ENCODE measurements at places on chromosomes 4 and X.

DNA sequence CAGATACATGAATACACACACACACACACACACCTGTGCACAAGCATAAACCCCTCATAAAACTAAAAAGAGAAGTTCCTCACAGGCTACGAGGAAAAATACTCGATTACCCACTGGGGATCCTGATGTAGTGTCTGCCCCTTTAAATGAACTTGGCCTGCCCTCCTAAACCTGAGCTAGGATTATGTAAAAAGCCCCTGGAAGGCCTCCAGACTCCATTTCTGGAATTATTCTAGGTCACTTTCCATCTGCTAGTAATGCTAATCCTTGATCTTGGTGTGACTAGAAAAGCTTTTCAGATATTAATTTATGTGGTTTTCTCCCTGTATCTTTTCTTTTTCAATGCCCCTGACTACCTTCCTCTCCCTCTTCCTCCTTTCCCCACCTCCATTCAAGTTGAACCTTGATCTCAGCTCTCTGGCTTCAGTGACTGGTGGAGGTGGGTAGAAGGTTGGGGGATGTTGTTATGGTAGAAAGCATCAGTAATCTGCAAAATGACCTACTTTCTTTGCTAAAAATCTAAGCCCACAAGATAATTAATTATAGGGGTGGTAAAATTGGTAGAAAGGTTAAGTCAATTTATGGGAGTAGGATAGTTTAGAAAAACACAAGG lies 25.5 kb upstream of the ZNF330 start:
- no peak for DNase-seq

DNA sequence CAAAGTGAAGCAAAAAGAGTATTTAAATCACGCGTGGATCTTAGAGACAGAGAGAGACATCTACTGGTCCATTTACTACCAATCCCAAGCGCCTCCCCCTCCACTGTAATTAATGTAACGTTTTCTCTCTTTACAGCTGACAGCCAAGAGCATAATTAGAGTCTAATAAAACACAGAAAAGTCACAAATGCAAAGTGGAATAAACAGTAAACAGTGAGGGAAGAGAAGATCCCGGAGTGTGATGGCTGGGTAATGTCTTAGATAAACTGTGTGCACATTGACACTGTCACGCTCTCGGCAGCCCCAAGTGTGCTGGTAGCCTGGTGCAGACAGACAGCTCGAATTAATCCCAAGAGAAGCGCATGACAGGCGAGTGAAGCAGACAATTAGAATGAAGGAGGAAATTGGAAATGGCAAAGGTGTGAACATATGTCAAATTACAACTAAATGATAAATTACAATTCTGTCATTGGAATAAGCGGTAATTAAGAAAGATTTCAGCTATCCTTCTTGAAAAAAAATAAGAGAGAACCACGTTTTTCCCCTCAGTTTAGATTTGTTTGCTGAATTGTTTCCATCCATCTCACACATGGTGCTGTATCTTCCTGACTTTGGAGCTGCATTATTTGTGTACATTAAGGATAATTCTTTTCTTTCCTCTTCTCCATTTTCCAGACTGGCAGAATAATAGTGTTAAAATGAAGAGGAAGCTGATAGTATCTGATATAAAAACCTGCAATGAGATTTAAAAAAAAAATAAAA lies 100.1 kb downstream of the CXXC4 start:
- no peak for DNase-seq

DNA sequence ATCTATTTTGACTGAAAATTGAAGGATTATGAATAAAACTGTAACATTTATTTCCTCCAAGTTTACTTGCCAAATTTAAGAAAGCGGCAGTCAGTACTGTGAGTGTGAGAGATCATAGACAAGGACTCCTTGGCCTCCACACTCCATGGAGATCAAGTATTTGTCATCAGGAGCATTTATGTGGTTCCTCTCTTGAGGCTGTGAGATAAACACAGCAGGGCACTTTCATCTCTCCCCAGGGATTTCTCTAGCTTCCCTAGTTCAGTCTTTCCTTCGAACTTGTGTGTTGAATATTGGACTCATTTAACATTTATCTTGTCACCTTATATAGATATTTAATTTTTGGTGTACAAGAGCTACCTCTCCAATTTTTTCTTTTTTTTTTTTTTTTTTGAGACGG lies 40.8 kb downstream of the PDE5A start:
- DNase-seq: no peak

- no peak for DNase-seq
Observed at GRCh38 chr4:105225500-105225899, 78.8 kb downstream of the TET2 start.

DNA sequence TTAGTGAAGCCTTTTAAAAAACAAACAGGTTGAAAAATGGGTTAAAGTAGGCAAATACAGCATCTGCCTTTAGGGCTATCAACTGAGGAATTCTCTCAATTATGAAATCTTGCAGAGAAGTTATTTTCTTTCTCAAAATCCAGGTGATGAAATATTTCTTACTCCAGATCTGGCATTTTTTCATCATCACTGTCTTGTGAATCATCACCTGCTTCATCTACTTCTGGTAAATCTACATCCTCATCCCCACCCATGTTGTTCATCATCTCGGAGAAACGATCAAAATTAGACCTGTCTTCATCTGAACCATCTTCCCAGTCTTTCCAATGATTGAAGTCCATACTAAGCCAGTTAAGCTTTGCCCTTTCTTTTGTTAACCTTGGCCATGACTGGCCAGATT lies 33.3 kb upstream of the HPF1 start:
- DNase-seq: no peak

- no peak for DNase-seq
Observed at GRCh38 chrX:43881410-43882293, 598 bp downstream of the MAOB start.

DNA sequence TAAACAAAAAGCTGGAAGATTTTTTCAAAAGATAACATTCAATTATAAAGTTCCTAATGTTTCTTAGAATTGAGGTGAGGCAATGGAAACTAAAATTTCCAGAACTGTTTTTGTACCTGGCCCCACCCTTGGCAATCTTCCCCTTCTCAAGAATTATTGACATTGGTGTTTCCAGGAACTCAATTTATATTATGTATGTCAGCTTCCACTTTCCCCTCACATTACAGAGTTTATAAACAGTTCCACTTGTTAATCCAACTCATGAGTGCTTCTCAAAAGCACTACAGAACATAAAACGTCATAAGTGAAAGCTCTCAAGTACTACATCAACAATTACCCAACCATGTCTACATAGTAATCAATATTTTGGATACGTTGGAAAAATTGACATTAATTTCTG lies 107.4 kb downstream of the FAM13A start:
- DNase-seq: no peak

DNA sequence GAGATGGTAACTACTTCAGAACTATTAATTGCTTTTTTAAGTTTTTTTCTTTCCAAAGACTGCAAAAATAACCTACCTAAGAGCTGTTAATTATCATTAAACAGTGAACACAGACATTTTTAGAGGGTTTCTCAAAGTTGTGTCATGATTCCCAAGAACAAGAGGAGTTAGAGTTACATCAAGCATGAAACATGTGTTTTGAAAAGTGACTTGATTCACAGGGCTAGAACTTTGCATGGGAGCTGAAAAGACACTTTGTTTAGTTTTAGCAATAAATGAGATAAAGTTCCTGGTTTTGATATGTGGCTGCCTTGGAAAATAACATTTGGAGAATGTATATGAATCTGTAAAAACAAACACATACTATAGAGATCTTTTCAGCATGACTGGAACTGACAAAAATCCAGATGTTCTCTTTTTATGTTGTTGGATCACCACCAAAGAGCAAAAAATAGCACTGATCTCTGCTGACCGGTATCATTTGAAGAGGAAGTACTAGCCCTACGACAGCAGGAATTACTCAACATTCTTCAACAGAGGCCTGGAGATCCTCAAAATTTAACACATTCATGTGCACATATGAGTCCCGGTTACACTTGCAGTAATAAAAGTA lies 173.0 kb upstream of the PCDH18 start:
- DNase-seq: no peak

DNA sequence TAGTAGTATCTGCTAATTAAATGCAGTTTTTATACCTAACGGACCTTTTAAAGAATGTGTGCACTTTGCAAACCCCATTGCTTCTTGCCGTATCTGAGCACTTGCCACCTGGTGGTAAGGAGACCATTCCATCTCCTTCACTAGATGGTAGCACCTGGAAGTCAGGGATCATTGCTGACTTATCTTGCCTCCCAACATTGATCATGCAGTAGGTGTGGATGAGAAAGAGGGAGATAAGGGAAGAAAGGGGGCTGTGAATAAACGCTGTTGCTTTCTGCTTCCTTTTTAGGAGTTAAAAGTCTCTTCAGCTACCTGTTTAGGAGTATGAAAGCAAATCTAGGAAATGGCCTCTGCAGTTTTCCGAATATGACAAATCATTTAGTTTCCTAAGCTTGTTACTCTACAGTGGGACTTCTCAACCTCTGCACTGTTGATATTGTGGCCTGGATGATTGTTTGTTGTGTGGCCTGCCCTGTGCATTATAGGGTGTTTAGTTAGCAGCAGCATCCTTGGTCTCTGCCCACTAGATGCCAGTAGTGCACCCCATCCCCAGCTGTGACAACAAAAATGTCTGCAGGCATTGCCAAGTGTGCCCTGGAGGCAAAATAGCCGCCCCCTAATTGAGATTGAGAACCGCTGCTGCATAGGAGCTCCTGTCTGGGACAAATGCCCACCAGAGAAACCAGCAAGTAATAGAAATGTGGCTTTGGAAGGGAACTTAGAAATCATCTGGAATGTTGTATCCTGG lies 38.8 kb downstream of the GAB1 start:
- no peak for DNase-seq

GRCh38 chr4:53591372-53591892 lies at the start of gene LNX1:
LNX1 (minus strand) TSS chr4:53591486; CDS start chr4:53574002, 17,484 bp downstream.
- DNase-seq: no peak

DNA sequence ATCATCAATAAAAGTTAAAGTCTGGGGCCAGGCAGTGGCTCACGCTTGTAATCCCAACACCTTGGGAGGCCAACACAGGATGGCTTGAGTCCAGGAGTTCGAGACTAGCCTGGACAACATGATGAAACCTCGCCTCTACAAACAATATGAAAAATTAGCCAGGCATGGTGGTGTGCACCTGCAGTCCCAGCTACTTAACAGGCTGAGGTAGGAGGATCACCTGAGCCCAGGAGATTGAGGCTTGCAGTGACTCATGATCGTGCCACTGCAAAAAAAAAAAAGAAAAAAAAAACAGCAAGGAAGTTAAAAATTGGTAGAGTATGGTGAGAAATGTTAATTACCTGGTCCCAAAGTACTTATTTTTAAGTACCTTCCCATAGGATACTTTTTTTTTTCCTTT lies 27.5 kb downstream of the FBXW7 start:
- no peak for DNase-seq

DNA sequence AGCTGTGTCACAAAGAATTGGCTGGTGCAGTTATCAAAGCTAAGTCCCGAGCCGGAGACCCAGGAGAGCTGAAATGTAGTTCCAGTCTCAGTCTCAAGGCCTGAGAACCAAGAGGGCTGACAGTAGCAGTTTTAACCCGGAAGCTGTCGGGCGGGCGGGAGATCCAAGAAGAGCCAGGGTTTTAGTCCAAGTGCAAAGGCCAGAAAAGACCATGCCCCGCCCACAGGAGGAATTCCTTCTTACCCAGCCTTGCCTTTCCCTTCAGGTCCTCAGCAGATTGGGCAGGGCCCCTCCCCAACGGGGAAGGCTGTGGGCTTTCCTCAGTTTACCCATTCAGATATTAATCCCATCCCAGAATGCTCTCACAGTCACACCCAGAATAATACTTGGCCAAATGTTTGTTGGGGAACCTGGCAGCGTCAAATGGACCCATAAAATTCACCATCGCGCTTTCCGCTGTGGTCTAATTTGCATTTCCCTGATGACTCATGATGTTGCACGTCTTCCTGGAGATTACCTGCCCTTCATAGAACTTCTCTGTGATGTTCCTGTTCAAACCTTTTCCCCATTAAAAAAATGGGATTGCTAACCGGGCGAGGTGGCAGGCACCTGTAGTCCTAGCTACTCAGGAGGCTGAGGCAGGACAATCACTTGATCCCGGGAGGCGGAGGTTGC lies 16.2 kb downstream of the MAEA start:
- no peak for DNase-seq

DNA sequence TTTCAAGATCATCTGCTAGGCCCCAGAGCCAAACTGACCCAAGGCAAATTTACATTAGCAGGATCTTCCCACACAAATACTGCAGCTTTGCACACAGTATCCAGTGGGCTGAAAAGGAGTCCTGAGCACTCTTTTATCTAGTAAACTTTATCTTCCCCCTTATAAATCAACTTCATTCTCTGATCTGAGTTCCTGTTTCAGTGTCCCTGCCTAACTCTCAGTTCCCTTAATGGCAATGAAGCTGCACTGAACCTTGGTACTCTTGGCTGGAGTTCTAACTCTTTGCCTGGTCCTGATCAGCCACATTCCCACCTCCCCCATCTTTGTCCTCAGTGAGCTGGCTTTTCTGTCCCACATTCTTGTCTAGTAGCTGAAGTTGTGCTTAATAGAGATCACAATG lies 37.4 kb downstream of the EDA2R start:
- DNase-seq: no peak

- DNase-seq: no peak
Observed at GRCh38 chr4:153212736-153213135, 8.5 kb downstream of the TRIM2 start.

- DNase-seq: no peak
Observed at GRCh38 chr4:165079476-165079875, 25.8 kb downstream of the TRIM75 start.

DNA sequence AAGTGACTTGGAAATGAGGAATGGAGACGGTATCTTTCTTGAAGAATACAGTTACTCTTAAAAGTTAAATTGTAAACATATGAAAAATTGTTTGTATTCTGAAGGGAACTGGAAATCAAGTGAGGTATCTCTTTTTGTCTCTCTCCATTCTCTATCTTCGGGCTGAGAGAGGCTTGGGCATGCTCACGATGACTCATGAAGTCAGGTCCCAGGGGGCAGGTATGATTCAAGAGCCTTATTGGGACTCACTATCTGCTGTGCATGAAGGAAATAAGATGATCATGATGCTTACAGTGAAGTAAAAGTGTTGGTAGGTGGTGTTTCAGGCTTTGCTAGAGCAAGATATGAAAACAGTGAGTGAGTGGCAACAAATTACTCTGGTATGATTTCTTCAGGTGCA lies 200.4 kb upstream of the PITX2 start:
- DNase-seq: no peak

- no peak for DNase-seq
Observed at GRCh38 chrX:143757887-143758286, 37.3 kb upstream of the SPANXN2 start.
